ENCODE measurements at places on chromosomes 5 and 9.

GRCh38 chr9:120742951-120743416 lies 28.7 kb upstream of the MEGF9 start:
- DNase-seq, result no peak

DNA sequence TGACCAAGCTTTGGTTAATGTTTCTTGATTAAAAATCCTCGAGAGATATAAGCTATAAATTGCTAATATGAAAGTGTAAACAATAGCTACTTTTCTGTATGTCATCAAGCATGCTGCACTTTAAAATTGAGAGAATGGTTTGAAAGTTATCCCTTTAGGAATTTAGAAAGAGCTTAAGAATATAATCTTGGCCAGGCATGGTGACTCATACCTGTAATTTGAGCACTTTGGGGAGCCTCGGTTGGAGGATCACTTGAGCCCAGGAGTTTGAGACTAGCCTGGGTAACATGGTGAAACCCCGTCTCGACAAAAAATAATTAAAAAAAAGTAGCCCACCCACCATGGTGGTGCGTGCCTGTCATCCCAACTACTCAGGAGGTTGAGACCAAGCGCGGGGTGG lies 12.2 kb upstream of the MROH2B start:
- no peak for DNase-seq

DNA sequence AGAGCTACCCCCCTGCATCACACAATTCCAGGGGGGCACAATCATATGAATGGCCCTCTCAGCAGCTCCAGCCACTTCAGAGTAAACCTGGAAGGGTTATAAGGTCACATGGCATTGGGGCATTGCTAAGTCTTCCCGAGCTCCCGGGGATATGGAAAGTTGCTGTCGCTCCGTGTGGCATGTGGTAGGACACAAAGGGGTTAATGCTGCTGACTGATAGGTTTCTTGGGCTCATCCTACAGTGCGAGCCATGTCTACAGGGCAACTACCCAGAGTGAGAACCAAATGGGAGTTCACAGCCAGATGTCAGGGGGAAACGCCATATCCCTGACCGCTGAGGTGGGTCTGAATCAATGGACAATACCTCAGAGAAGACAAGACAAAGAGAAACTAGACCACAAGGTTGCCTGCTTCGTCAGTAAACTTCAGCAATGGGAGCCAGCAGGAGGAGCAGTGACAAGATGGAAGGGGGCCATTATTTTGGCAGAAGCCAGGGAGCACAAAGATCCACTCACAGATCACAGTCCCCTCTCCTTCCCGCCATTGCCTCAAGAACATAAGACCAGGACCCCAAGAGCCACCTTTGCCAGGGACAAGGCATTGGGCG lies 52.4 kb upstream of the SHISAL2B start:
- no peak for DNase-seq

DNA sequence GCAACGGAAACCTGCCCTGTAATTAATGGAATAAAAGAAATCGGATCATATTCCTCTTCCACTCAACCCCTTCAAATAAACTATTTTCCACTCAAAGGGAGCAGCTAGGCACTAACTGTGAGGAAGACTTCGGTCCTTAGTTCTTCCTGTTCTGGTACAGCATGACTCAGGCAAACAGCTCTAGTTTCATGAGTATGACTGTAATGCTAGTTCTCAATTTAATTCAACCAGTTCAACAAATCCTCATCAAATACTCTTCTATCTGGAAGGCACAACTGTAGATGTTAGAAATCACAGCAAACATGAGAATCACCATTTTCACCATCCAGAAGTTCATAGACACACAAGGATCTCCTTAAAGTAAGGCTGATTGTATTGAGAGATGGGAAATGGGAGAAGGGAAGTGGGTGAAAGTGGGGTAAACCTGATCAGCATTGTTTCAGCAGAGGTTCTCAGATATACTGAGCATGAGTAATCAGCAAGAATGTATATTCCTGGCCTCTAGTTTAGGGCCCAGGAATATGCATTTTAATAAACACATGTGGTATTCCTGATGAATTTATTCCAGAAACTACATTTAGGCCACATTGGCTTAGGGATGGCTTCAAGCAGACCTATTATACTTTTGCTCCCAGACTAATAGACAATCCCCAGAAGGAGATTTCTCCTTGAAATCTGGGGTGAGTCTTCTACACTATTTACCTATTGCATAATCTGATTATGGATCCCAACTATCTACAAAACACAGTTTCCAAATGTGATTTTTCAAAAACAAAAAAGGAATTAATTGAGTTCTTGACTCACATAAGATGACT lies 141.1 kb upstream of the SLC12A2 start:
- DNase-seq, result no peak

DNA sequence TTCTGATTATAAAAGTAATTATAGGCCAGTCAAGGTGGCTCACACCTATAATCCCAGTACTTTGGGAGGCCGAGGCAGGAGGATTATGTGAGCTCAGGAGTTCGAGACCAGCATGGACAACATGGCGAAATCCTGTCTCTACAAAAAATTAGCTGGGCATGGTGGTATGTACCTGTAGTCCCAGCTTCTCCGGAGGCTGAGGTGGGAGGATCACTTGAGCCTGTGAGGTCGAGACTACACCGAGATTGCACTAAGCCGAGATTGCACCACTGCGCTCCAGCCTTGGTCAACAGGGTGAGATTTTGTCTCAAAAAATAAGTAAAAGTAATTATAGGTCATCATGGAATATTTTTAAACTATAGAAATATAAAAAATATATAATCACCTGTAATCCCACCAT lies 18.1 kb downstream of the IRF1 start:
- DNase-seq, result no peak

DNA sequence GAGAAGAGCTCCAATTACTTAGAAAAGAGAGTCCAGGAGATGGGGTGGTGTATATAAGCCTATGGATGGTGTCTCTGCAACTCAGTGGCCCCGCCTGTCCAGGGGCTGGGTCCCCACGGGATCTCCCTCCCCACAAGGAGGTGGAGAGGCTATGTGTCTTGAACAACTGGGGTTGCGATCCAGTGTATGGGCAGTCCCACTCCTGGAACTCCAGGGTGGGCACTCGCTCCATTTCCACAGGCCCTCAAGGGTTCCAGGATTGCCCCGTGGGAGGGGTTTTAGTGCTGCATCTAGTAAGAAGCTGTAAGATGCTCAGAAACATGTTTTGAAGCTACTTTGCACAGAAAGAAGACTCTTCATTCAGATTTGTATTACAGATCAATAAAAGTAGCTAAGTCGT lies 558 bp upstream of the SMAD5 start:
- DNase-seq, result no peak

DNA sequence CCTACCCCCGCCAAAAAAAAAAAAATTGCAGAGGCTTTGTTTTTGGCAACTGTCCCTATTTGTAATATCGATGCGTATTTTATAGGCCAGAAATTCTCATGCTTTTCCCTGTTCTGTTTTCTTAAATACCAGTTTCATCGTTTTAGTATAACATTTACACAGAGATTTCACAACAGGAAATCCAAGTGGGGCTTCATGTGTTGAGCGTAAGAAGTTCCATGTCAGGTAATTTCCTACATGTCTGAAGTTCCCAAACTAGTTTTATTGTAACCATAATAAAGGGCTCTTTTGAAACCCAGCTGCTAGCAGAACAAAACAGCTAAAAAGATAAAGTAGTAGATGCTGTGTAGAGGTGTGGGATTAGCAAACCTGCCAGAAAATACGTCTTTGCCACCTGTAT lies 4.2 kb downstream of the SMC5 start:
- DNase-seq, result no peak

DNA sequence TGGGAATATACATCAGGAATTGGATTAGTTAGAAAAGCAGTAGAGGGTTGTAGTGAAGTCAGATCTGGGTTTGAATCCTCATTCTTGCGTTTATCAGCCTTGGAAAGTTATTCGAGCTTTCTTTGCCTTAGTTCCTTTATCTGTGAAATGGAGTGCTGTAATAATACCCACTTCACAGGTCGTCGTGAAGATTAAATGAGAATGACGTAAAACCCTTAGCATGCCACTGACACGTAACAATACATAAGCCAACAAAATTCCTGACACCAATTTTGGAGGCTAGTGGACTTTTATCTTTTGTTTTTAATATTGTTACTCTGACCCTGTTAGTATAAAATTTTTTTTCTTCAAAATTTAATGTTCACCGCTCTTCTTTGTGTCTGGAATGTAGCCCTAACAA lies 3.4 kb downstream of the SKP2 start:
- DNase-seq, result no peak

GRCh38 chr5:6379246-6379645 lies 899 bp upstream of the MED10 start:
- DNase-seq, result no peak

- no peak for DNase-seq
These were observed 143.6 kb downstream of the PDE4D start for GRCh38 chr5:59749782-59750520.

GRCh38 chr5:172255444-172255843 lies 28.1 kb downstream of the UBTD2 start:
- no peak for DNase-seq

GRCh38 chr9:84947412-84947972 lies 278.0 kb downstream of the NTRK2 start:
- no peak for DNase-seq

DNA sequence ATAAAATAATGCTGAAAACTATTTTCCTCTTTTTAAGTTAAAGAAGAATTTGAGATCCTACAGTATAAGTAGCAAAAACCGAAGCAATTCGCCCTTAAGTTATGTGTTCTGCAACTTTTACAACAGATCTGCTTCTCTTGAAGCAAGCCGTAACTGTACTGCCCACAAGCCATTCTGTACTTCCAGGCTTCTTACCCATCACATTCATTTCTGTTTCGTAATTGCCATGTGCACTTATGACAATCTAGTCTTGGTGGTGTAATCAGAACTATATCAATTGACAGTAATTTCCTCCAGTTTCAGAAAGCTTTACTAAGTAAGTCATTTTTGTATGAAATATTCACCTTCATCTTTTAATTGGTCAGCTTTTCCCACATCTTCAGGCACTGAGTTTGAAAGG lies 13.8 kb downstream of the SGTB start:
- no peak for DNase-seq

GRCh38 chr9:88791105-88791805 lies 200.0 kb upstream of the S1PR3 start:
- DNase-seq, result no peak

DNA sequence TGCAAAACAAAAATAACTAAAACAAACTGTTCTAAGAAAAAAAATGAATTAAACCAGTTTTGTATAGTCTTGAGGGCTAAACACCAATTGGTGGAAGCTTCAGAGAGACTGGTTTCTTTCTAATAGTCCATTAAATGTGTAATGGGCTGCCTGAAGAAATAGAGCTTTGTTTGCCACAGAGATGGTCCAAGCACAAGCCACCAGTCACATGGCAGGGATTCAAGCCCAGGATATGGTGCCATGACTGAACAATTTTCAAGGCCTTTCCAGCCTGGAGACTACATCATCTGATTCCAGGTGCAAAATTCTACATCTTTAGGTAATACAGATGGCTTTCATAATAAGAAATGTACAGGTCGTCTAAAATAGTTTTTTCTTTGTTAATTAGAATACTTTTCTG lies 355.3 kb downstream of the NR2F1-AS1 start:
- DNase-seq, result no peak
